ENCODE measurements at places on chromosomes 11 and 22.
A peak's percentile ranks its signal among the peaks of the same experiment; 100 is the strongest.

- DNase-seq = no peak
Observed at GRCh38 chr22:27348634-27349033, 452.9 kb downstream of the MN1 start.

DNA sequence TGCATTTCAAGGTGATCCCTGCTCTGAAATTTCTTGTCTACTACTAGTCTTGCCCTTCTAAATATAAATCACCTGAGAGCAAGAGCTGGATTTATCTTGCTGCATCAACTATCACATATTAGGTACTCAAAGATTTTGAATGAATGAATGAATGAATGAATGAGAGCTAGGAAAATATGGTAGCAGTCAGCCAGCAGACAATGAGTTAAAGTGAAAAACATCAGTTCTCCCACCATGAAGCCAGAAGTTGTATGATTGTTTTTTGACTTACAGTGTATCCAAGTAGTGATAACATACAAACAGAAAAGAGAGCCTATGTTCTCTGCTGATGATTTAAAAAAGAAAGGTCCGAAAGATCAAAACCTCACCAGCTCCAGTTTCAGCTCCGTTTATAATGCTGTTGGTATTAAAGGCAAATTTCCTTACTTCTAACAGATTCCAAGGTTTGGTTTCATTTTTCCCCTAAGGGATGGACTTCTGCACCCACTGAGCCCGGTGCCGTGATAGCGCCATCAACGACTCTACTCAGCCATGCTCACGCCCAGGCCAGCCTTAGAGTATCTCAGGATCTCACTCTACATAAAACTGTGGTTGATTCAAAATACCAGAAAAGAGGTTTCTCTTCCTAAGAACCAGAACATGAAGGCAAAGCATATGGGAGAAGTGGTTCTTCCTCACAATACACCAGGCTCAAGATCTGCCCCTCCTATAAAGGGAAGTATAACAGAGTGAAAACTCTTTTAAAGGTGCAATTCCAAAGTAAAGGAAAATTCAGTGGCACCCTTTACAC lies 92.0 kb downstream of the SGSM3 start:
- peak; percentile 4 for DNase-seq

DNA sequence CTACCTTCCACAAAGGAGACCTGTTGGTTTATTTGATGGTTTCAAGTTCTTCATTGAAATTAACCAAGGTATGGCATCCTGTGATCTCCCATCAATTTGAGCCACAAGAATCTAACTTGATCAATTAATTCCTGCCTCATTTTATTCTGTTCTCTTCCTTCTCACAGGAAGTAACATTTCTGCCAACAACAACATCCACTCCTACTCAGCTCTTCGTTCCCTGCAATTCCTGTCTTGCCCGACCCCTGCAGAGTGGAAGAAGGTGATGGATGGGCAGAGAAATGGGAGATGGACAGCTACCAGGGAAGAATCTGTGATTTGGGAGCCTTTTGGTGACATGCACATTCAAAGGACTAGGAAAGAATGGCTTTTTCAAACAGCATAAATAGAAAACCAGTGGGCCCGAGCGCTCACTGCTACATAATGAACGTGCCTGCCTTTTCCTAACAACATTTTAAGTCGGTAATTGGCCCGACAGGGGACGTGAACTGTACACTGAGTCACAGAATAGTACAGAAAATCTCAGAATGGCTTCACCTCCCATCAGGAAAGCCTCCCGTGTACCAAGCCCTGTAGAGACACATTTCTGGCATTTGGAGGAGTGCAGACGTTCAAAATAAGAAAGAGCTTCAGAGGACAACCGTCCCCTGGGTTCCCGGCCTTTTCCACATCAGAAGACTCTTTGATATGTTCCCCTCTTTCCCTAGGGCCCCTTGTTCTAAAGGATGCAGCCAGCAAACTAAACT lies 112.6 kb upstream of the SEZ6L start:
- no peak for DNase-seq

DNA sequence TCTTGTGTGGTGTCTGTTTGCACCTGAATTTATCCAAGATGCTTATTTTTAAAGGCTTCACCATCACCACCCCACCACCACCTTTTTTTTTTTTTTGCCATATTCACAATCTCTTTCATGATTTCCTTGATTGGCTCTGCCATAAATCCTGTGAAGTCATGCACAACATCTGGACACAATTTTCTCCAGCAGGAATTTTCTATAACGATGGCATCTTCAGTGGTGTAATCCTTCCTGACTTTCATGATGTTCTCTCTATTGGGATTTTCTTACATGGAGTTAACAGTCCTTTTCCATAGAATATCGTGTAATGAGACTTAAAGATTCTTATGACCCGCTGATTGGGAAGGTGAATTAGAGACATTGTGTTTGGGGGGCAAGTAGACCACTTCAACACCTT lies 17.8 kb downstream of the ZFP91 start:
- no peak for DNase-seq

DNA sequence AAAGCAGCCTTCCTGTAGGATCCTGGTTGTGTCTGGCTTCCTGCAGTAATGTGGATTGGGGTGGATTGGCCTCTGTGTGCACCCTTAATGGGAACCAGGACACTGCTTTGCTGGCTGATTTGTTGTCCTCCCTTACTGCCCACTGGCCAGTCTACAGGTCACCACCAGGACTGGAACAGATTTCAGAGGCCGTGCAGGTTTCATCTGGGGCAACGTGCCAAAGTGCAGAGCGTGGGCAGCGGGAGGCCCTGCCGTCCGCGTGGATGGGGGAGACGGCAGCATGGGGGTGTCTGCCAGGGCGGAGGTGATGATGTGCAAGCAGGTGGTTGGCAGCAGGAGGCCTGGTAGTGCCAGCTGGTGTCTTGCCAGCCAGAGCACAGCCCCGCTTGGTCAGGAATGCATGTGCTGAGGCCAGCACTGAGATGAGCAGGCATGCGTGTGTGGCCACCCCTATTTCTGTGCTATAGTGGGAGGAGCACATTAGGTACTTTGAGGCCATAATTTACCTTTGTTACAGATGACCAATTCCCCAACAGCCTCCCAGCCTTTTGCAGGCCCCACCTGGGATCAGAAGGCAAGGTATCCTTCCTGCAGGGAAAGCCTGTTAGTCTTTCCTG lies 24.3 kb downstream of the BCR start:
- no peak for DNase-seq

DNA sequence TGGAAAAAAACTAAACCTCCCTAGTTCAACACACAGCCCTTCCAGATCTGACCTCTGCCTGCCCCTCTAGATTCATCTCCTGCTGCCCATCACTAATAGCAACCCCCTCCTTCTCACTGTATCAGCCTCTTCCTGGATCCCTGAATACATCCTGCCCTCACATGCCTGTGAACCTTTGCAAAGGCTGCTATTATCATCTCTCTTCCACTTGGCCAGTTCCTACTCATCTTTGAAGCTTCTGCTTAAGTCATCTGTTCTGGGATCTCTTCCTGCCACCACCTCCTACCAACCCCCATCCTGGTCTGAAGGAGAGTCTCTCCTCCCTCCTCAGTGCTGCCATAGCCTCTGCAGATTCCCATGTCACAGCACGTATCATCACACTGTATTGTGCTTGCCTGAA lies 38.0 kb upstream of the AMOTL1 start:
- DNase-seq = no peak

DNA sequence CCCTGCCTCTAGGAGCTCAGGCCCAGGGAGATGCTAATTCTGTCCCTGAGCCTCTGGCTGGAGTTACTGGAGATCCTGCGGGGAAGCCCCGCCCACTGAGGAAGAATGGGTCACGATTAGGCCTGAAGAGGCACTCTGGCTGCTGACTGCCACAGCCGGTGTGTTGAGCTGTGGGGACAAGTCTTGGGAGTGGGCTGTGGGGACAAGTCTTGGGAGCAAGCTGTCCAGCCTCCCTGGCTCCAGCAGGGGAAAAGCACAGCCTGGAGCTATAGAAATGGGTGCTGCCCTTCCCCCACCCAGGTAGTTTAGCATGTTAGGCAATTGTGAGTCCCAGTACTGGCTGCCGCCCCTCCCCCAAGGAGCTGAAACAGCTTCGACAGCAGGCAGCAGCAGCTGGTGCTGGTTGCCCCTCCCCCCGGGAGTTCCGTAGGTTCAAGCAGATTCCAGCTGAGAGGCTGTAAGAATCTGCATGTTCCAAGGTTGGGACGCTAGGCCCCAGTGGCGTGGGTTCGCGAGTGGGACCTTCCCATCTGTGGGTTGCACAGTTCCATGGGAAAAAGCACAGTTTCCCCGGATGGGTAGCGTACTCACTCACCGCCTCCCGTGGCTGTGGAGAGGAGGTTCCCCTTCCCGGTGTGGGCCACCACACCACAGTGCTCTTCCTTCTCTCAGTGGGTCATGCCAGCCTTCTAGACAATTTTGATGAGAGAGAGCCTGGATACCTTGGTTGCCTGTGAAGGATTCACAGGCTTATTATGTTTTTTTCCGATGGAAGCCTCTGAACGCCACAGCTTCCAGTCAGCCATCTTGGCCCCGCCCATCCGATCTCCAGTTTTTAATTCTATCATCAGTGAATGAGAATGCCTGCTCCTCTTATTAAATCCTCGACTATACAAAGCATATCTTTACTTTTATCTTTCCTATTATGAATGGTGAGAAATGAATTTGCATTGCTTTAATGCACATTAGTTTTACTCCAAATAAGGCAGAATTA lies 61.5 kb downstream of the MSANTD4 start:
- no peak for DNase-seq

DNA sequence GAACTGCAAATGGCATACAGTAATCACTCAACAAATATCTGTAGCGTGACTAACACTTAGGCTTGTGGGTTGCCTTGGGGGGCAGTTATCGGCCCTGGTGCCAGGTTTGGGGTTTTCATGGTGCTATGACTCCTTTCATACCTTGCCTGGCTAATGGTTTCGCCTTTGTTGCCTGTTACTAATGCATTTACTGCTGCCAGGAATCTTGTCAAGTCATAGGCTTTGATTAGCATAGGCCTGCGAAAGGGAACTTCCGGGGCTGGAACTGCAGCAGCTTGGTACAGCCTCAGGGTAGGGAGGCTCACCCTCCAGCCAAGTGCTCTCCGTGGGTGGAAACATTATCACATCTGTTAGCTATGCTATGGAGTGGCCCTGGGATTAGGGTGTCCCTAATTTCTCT lies 13.2 kb downstream of the SLC25A18 start:
- no peak for DNase-seq

GRCh38 chr11:10386861-10387205 lies 68.2 kb upstream of the AMPD3 start:
- no peak for DNase-seq

DNA sequence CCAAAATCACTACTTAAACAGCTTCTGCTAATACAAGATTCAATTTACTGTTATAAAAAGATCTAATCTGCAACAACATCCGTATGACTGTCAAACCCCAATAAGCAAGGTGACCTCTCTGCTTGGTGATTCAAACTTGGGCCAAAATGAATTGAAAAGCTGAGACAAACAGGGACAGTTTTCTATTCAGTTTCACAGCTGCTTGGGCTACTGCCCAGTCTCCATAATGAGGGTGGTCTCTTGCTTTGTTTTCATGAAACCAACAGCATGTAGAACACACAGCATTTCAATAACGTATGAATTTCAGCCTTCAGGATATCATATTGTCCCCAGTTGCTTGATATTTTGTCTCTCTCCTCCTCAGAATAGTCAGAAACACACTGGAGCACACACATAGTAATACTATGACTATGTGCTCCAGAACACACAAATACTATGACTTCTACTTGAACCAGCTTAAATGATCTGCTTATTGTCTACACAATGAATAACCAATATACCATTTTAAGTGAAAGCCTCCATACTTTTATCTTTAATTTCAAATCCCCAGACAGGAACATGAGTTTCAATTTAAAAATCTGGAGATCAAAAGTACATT lies 285.0 kb downstream of the TTC28 start:
- no peak for DNase-seq

DNA sequence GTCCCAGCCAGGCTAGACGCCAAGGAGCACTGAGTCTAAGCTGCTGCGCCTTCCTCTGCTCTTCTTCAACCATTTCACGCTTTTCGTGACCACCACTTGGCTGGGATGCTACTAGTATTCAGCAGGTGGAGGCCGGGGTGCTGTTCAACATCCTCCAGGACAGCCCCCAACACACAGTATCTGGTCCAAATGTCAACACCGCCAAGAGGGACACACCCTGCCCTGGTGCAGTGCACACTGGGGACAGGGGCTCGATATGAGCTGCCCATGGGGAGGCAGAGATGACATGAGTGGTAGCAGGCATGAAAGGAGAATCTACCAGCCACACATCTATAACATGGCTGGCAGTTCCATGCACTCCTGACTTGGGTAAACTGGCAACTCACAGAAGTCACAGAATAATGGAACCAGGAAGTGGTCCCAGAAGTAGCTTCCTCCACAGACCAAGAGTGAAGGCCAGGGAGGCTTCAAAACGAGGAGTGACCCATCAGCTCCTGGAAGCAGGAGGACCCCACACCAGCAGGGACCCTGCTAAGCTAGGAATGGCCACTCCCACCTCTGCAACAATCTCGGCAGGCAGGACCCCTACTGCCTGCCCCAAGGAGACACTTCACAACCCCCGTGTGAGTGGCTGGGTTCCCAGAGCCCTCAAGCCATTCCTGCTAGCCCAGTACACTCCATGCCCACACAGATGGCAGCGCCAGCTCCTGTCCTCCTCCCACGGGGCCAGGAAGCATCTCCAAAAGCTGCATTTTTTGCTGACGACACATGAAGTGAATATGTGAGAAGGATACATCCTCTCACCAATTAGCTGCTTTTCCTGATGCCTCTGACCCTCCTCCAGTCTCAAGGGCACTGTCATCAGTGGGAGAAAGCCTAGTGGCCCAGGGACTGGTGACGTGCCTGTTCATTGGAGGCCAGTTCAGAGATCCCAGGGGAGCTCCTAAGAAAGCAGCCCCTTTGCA lies 78.8 kb downstream of the DGCR2 start:
- DNase-seq = no peak

GRCh38 chr22:49629586-49630447 lies 197.9 kb downstream of the BRD1 start:
- no peak for DNase-seq

DNA sequence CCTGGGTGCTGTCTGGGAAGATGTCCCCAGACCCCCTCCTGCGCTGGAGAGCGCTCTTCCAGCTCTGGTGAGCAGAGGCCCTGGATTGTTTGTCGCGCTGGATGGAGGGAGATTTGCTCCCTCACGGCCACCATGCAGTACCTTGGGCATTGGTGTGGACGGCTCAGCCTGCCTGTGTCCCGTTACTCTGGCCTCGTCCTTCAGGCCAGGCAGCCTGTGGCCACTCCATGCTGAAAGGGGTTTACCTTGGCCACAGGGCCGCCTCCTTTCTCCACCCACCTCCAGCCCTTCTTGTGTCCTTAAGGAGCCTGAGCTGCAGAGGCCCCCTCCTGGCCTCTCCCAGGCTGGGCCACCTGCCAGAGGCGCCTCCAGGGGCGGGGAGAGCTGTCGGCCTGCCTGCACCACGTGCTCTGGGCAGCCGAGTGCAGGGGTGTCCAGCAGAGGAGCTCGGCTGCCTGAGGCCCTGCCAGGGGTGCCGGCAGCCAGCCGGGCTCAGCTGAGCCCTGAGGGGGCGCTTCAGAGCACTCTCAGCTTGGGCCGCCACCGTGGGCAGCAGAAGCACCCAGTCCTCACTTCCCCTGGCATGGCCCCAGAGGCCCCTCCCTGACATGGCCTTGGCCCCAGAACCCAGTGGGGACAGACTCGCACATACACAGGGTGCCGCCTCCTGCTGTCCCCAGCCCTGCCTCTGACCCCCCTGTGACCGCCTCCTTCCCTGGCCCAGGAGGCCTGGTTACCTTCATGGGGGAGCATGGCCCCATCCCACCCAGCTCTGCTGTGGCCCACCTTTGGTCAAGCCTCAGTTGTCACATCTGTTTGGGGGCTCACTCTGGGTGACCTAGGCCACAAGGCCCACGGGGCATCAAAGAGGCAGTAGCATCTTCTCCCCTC lies 3.4 kb downstream of the CCND1 start:
- DNase-seq = no peak

- DNase-seq = peak; percentile 39
Observed at GRCh38 chr11:33065445-33066178, 26.2 kb downstream of the TCP11L1 start.

All from effector memory CD4-positive, alpha-beta T cell (primary cell).